ENCODE measurements at places on chromosomes 3 and 15. TPM values are rescaled to one million over a fixed set of nuclear protein-coding genes. Genes with fewer than 3 reads are reported as not detected.

DNA sequence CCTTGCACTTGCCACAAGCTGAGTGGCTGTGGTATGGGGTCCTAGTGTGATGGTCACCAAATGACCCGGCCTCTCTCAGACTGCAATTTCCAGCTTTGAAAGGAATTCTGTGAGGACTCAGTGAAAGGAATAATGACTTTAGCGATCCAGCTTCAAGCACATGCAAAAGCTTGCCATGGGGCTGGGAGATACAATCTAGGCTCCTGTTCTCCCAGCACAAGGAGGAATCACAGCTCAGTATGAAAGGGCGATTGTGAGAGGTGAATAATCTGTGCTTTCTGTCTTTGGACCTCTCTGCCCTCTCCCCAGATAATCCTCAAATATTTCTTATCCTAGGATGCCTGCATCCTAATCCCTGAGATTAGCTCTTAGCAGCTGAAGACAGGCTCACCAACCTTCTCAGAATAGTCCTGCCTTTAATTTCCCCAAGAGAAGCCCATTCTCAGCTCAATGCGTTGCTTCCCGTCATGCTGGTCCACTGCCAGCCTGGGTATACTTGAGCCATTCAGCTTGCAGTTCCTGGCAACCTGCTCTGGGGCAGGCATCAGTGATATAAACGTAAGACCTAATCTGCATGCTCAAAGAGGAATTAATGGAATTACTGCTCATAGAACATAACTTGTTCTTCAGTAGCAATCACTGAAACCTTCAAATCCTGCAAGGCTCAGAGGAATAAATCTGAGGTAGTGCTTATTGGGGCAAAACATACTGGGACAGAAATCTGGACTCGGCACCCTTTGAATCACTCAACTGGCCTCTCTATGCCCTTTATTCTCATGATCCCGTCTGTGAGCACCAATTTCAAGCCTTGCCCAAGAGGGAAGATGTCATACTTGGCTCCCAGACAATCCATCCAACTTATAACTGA lies 15.1 kb downstream of the TLNRD1 start:
- no peak for DNase-seq

GRCh38 chr3:141216975-141217374 lies 14.7 kb upstream of the PXYLP1 start:
- DNase-seq, result no peak

DNA sequence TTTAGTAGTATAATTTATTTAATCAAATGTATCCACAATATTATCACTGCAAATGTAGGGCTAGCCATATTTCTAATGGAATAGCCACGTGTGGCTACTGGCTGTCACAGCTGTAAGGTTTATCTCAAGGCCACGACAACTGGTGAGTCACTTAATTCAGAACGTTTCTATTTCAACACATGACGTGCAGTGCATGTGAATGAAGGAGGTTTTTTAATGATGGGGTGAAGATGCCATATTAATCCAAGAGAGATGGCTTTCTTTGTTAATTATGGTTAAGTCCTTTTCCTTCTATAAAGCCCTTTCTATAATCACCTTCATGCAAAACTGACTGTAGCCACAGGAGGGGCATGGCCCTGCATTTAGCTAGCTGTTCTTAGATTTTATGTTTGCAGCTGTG lies 212.0 kb downstream of the FEZF2 start:
- no peak for DNase-seq

The CGNL1 gene
- total RNA-seq, result 0.13 TPM

The CFAP91 gene
- total RNA-seq, result 0.22 TPM

GRCh38 chr3:109910772-109911171 lies 573.4 kb upstream of the DPPA4 start:
- no peak for DNase-seq

The IFT57 gene
- total RNA-seq, result 28.6 TPM

DNA sequence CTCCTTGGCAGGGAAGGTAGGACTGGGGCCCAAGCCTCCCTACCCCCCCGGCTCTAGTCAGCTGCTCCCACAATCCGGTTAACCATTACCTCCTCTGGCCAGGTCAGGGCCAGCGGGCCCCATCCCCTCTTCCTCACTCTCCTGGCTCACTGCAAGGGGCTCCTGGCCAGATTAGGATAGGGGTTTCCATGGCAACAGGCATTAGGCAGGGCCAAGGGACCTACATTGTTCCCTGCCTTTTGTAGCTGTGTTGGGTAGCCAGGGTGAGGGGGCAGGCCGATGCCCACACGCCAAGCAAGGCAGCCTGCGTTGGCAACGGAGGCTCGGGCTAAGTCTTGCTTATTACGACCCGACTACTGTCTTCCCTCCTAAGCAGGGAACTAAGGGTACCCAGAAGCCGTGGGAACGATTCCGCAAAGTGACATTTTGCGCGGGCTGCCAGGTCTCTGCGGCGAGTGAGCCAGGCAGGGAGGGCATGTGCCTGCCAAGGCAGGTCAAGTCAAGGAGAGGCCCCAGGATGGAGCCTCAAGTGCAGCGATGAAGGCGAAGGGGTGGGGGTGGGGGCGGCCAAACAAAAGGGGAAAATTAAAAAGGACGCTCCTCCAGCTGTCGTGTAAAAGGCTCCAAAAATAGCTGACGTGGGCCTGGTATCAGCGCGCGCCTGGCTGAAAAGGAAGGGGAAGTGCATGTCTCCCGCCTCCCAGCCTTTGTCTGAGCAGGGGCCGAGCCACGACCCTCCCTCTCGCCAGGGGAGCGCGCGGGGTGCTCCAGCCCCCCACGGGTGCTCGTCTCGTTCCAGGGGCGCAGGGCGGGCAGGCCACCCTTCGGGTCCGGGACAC lies 919 bp downstream of the IDH2 start:
- no peak for DNase-seq

The GP9 gene
- total RNA-seq, result not detected

The MKRN3 gene
- 5.8 TPM for total RNA-seq

DNA sequence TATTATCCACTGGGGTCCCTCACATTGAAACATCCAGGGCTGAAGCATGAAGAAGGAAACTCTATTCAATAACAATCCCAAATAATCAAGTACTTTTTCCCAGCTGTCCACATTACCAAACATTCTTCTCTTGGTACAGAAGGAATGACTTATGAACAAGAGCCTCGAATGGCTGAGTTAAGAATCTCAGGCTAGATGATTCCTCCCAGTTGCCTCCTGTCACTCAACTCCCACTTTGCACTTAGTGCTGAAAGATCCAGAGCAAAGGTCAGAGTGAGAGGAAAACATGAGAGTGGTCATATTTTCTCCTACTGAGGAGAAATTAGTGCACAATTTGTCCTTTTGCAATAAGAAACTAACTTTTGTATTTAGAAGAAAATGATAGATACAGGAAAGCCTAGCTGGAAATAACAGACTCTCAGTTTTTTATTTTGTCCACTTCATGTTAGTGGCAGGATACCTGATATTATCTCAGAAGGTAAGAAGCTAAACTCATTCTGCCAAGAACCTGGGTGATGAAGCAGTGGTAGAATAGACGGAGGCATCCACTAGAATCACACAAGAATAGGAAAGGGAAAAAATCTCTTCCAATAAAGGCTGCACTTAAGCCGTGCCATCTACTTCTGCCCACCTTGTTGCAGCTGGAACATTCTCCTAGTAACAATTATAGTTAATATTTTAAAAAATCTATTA lies 46.2 kb downstream of the GADL1 start:
- DNase-seq, result no peak

DNA sequence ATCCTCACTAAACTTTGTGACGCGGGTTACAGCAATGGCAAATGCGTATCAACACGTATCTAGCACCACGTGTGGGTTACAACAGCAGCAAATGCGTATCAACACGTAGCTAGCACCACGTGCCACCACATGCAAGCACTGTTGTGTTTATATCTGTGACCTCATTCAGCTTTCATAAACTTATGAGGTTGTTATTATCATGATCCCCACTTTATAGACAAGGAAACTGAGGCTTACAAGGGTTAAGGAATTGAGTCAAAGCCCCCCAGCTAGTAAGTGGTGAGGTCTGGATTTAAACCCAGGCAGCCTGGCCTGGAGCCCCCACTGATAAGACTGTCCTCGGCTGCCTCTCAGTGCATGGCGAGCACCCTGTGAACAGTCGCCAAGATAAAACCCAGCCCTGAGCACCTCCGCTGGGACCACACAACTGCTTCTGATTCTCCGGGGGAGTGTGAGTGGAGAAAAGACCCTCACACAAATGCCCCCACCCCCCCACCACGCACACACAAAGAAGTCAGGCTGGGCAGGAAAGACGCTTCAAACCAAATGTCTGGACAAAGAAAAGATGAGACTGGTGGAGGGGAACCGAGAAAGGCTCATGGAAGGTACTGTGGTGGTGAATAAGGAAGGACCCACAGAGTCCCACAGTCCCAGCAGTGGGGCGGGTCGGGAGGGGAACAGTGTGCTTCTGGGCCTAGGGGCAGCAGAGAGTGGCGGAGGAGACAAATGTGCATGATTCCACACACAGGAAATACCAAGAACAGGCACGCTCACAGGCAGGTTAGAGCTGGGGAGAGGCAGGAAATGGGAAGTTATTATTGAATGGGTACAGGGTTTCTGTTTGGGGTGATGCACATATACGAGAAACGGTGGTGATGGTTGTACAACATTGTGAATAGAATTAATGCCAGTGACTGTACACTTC lies 173.4 kb downstream of the XXYLT1 start:
- DNase-seq, result no peak

DNA sequence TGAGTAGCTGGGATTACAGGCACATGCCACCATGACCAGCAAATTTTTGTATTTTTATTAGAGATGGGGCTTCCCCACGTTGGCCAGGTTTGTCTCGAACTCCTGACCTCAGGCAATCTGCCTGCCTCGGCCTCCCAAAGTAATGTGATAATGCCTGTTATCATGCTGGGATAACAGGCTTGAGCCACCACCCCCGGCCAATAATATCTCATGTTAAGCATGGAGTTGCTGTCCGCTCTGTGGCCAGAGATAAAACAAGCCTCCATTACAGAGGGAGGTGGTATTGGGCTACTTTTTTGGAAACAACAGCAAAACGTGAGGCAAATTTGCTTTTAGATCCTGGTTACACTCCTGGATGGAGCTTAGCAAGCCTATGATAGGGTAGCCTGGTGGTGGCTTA lies 32.9 kb upstream of the ALG1L2 start:
- DNase-seq, result no peak

The NAALADL2 gene
- 1.4 TPM for total RNA-seq

DNA sequence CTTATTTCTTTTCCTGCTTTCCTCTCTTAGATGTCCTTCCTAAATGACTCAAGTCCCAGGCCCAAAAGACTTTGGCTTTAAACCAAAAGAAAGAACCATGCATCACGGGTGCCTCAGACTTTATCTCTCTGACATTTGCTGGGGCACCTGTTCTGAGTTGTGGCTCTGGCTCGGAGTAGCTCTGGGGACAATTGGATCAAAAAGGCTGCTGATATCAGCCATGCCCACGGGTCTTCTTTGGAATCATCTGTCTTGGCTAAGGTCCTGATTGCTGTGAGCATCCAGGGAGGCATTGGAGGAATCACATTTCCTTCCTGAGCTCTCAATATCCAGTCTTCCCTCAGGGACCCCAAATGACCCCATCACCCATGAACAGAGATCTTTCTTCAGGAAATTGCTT lies 59.9 kb downstream of the CLSTN2 start:
- DNase-seq, result no peak

The FBXO40 gene
- total RNA-seq, result not detected

The SAMMSON gene
- not detected for total RNA-seq

- no peak for DNase-seq
Observed at GRCh38 chr3:117172426-117172825, 462.8 kb downstream of the TUSC7 start.

- no peak for DNase-seq
Observed at GRCh38 chr3:105771392-105771791, 97.4 kb downstream of the CBLB start.

DNA sequence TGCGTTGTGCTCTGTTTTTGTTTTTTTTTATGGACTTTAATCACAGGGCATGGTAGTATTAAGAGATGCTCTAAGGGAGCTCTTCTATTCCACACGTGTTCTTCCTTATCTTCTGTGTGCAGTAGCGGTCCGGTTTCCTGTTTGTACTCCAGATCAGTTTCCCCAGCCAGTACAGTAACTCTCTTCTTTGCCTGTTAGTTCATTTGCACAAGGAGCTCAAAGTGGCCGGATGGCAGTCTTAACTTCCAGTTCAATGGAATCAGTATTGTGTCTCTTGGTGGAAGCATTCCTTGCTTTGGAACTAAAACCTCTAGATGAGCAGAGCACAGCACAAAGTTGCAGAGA lies 122.0 kb downstream of the KLF13 start:
- no peak for DNase-seq

- no peak for DNase-seq
Observed at GRCh38 chr3:59555593-59556315, 505.9 kb upstream of the CFAP20DC start.

DNA sequence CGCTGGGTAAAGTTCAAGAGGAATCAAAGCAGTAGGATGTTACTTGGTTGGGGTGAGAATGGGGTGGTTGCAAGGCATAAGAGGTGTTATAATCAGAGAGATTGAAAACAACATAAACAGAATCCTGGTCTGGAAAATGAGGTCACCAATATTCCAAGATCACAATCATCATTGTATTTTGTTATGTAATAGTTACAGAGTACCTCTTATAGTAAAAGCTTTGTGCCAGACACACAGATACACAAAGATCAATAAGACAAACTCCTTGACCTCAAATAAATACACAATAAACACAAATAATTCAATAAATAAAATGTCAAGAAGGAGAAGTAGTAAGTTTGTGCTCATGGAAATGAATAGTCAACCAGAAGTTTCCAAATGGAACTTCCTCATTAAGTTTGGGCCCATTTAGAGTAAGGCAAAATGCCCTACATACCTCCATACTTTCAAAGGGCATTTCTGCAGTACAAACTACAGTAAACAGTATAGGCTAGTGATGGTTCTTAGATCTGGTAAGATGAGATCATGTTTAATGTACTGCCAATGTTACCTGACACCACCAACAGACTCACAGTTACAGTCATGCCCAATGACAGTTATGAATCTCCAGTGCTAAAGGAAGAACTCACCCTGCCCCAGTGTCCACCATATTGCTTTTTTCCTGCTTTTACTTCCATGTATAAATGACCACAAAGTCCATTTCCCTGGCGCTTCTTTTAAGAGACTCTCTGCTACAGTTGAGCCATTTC lies 93.4 kb downstream of the KCNMB2 start:
- DNase-seq, result no peak

- no peak for DNase-seq
Observed at GRCh38 chr3:102102394-102102793, 253.1 kb downstream of the NFKBIZ start.

- no peak for DNase-seq
Observed at GRCh38 chr3:15120986-15121385, 22.0 kb upstream of the RBSN start.
